ENCODE measurements at places on chromosomes 2 and 18.

DNA sequence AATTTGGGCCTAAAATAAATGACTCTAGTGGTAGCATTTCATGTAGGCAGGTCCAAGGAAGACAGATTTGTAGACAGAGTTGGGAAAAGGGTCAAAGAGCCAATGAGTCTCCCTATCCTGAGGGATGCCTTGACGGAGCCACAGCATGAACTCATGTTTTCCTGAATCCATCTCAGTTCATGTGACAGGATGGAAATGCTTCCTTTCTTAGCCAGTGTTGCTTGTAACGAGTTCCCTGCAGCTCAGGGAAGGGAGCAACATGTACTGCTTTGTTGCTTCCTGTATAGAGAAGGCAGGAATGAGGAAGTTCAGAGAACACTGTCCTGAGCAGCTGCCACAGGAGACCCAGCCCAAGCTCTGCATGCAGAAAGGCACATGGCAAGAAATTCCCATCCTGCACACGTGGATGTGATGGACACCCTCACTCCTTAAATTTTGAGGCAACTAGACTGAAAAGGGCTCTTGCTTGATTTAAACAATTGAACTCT, 27.9 kb downstream of the TMEM17 start:
- no peak for DNase-seq

- DNase-seq = no peak
Measured at GRCh38 chr18:69754108-69754507, 193.6 kb downstream of the CD226 start.

GRCh38 chr2:193461431-193461934, 1266.8 kb upstream of the TMEFF2 start:
- DNase-seq = no peak

GRCh38 chr2:141508806-141509595, 621.8 kb downstream of the LRP1B start:
- no peak for DNase-seq

DNA sequence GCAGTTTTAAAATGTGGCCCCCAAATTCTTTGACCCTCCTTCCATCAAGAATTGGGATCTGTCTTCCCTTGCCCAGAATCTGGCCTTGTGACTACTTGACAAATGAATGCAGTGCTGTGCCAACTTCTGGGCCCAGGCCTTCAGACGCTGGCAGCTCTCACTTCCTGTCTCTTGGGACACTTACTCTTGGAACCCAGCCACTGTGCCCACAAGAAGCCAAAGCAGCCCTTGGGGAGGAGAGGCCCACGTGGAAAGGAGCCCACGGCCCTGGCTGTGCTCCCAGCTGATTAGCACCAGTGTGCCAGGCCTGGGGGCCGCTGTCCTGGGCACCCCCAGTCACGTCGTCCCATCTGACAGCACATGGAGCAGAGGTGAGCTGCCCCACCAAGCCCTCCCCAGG, 56.6 kb downstream of the RPL37A start:
- no peak for DNase-seq

- DNase-seq = no peak
Measured at GRCh38 chr2:235930701-235931100, 237.5 kb downstream of the GBX2 start.

GRCh38 chr18:37161491-37161890, 332.6 kb downstream of the KIAA1328 start:
- no peak for DNase-seq

DNA sequence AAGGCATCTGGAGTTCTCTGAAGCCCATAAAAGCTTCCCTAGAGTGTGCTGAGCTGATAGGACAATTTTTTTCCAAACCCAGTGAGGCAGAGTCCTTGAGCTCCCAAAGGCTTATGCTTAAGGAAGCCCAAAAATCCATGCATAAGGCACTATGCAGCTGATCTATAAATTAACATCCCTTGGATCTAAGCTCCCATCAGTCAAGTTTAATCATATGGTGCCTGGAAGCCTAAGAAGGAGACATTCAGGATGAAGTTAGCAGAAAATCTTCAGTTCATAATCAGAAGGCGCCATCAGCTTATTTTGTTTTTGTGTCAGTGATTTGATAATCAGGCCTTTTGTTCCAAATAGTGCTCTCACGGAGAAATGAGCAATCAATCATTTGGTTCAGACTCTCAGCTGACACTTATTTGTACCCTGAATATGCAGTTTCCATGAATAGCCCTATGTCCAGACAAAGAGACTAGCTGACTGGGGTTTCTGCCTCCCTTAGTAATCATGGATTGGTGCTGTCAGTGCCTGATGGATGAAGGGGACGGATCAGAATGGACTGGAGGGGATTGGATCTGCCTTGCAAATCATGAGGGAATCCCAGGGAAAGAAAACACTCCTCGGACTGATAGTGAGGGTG, 464.8 kb upstream of the RGPD4 start:
- DNase-seq = no peak

DNA sequence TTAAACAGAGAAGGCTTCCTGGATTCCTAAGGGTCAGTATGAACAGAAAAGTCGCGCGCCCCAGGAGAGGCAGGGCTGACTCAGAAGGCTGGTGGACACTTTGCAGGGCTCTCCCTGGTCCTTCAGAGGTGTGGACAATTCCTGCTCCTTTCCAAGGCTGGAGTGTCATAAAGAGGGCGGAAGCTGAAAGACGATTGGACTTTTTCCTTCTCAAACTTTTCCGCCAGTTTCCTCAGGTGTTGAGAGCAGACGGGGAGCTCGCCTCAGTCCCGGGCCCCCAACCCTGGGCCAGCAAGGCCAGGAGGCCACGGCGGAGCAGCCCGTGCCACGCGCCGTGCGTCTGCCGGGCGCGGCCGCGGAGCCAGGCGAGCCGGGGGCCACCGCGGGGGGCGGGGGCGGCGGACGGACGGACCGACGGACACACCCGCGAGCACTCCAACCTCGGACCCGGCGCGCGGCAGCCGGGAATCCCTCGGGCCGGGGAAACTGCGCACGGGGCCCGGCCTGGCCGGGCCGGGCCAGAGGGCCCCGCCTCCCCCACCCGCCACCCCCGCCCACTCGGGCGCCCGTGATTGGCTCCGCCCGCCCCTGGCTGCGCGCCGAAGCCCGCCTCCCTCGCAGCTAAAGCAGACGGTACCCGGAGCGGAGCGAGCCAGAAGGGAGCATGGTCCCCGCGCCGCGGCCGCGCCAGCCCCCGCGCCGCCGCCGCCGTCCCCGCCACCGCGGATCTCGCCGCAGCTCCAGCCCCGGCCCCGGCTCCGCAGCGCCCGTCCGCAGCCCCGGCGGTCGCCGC, at the start of gene KLHL29:
KLHL29 (plus strand) TSS at position 629 of the 793 bp plus-strand sequence. CDS start 177,018 bp downstream, outside the sequence.
- peak; percentile 41 for DNase-seq

- DNase-seq = no peak
Measured at GRCh38 chr18:50638884-50639420, 79.1 kb downstream of the MAPK4 start.

- DNase-seq = no peak
Measured at GRCh38 chr2:197071790-197072436, 145.4 kb upstream of the PGAP1 start.

DNA sequence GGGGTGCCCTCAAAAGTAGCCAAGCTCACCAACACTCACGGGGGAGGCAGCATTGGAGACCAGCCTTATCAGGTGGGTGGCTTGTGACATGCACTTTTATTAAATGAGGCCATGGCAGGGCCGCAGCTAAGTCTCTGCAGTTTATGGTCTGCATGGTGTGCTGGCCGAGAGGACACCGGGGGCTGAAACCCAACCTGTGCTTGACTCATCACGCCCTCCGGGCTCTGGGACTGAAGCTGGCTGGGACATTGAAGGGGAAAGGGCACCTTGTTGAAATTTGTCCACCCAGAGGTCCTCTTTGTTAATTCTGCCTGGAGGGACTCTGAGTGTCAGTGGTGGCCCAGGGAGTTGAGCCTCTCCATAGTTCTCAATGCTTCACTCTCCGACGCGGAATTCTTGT, 17.7 kb upstream of the NTSR2 start:
- DNase-seq = no peak

DNA sequence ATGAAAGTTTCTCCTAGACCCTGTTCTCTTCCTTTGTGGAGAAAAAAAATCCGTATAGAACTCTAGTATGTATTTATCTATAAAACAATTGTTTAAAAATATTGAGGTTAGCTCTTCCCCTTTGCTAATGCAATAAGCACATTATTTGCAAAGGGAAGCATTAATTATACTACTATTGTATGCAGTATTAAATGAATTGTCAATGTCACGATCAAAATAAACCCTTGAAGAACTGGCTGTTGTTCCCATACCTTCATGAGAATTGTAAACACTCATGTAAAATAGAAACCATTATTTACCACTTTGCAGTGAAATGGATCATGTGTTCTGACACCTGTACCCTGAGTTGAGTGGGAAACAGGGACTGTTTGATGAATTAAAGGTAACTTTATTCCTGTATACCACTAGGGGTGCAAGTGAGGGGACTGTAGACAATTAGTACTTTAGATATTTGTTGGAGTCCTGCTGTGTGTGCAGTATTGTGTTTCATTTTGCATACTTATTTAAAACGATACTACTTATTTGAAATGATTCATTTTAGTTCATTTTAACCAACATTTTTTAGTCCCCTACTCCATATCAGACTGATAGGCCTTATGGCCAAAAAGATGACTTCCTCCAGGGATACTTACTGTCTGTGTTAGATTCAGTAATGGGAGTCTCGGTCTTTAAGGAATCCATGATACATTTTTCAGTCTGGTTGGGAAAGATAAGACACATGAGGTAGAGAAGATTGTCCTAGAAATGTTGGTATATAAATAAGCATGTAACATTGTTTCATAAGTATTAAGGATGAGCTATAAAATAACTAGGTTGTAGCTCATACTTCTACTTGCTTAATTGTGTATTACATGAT, 7.9 kb downstream of the PKP4 start:
- no peak for DNase-seq

- no peak for DNase-seq
Measured at GRCh38 chr2:96856776-96857666, 795 bp downstream of the ANKRD39 start.

GRCh38 chr18:574865-575645, 5.1 kb upstream of the CETN1 start:
- no peak for DNase-seq

GRCh38 chr2:25109822-25110221, 58.6 kb downstream of the POMC start:
- DNase-seq = no peak

- DNase-seq = no peak
Measured at GRCh38 chr2:240391111-240392051, 44.1 kb upstream of the GPC1 start.

- no peak for DNase-seq
Measured at GRCh38 chr2:113169586-113169985, 4.2 kb upstream of the PSD4 start.

- no peak for DNase-seq
Measured at GRCh38 chr2:26464390-26465265, 13.3 kb downstream of the OTOF start.

DNA sequence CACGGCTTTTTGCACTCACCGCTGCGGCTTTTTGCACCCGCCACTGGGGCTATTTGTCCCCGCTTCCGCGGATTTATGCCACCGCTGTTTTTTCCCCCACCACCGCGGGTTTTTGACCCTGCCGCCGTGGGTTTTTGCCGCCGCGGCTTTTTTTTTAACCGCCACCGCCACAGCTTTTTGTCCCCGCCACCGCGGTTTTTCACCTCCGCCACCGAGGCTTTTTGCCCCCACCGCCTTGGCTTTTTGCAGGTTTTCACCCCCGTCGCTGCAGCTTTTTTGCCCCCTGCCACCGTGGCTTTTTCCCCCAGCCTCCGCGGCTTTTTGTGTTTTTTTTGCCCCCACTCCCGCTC, 2796.7 kb upstream of the TEKT4 start:
- DNase-seq = no peak

- DNase-seq = no peak
Measured at GRCh38 chr2:215441560-215442400, 5.9 kb upstream of the FN1 start.

DNA sequence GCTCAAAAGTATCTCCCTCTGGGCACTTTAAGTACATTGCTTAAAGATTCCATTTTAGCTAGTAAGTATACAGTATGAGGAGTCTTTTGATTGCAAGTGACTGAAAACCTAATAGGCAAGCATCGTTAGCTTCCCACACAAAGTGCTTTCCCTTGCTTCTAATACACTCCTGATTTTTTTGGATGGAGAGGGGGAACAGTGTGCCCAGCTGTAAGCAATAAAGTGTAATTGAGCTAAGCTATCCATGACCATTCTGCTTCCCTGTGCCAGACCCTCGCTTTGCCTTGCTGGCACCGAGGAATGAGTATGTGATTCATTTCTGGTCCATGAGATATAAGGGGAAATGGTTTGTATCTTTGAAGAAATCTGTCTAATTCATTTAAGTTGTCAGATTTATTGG, 3.8 kb upstream of the ZNF24 start:
- DNase-seq = no peak

GRCh38 chr18:70028734-70029133, 81.1 kb upstream of the CD226 start:
- no peak for DNase-seq

DNA sequence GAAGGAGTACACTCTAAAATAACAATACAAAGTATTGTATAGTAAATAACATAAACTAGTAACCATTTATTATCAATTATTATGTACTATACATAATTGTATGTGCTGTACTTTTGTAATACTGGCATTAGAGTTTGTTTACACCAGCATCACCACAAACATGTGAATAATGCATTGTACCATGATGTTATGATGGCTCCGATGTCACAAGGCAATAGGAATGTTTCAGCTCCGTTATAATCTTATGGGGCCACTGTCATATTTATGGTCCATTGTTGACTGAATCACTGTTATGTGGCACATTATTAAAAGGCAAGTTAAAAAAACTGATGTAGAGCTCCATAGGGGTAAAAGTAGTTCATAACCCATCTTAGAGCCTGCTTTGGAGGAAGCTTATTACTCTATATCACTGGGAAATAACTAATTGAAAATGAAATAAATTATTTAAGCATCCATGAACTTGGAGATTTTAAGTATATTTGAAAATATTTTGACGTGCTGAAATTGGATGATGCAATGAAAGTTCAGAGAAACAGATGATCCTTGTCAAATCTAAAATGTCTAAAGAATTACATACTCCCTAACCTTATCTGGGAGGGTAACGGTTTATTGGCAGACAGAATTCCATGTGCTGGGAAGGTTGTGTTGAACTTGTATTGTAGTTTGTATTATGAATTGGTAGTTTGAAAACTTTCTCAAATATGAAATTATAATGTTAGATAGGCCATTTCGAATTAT, 2.4 kb downstream of the SKA1 start:
- DNase-seq = no peak

- DNase-seq = no peak
Measured at GRCh38 chr18:46574743-46575115, 82.3 kb downstream of the LOXHD1 start.

- peak; percentile 56 for DNase-seq
Measured at GRCh38 chr2:95402370-95403203, at the start of gene FAHD2A. FAHD2A (plus strand) TSS chr2:95402708; CDS start chr2:95405559, 2,851 bp downstream.

DNA sequence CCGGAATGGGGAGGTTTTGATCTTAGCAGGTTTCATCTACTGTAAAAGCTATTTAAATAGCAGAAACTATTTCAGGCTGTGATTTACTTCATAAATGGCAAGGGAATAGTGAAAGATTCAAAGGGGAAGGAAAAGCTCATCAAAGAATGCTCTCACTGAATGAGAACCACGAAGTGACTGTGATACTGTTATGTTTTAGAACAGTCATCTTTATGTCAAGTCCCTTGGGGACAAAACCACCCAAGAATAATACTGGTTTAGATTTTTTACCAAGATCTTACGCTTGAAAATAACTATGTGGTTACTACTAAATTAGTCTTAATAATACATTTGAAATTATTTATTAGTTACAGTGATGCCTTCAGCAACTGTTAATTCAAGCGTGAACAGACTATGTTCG, 28.1 kb downstream of the FARSB start:
- DNase-seq = no peak

- DNase-seq = no peak
Measured at GRCh38 chr2:170282851-170283250, 104.9 kb downstream of the MYO3B start.

Measured in fibroblast of skin of left biceps (primary cell).